ENCODE measurements at places on chromosomes 1 and 21.

DNA sequence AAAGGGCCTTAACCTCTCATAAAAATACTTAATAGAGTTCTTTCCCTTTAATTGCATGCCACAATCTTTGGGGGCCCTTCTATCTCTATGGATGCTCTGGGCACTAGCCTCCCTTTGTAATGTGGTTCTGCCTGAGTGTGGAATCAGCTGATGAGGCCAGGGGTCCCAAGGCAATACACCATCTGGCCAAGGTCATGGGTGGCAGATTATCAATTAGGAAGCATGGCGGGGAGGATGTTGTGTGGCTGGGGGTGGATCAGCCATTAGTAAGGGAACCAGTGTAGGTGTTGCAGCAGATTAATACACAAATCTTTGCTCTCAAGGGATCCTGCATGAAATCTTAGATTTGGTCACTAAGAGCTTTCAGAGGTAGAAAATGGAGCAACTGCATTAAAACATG lies 35.3 kb downstream of the NHLH2 start:
- DNase-seq: no peak

GRCh38 chr1:152165286-152166077 lies 6.5 kb upstream of the RPTN start:
- no peak for DNase-seq

- no peak for DNase-seq
Observed at GRCh38 chr1:38992412-38993111, 1.5 kb downstream of the AKIRIN1 start.

DNA sequence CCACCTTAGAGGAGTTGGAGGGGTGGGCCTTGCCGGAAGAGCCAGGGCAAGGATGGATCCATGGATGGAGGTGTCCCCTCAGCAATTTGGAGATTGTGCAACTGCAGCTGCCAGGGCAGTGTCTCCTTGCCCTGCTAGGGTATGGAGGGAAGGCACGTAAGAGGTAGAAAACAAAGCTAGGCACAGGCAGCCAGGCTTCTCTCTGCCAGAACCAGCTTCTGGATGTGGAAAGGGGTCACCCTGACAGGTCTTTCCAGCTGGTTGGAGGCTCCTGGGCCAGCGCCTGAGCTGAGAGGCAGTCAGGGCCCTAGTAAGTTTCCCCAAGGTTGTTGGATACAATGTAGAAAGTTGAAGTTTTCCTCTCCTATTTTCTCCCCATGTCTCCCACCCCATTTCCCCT lies 15.2 kb upstream of the SLC25A34 start:
- no peak for DNase-seq

DNA sequence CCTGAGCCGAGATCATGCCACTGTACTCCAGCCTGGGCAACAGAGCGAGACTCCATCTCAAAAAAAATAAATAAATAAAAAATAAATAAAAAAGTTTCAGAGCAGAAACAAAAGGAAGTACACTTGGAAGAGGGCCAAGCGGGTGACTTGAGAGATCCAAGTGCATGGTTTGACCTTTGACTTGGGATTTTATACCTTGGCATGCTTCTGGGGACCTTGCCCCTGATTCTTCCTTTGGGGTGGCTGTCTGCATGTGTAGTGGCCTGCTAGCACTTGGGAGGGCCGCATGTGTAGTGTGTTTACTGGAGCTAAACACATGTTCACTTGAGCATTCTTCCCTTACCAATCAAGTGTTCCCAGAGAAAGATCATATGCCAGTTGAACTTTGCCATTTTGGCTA lies 114.0 kb downstream of the DTL start:
- DNase-seq: no peak

DNA sequence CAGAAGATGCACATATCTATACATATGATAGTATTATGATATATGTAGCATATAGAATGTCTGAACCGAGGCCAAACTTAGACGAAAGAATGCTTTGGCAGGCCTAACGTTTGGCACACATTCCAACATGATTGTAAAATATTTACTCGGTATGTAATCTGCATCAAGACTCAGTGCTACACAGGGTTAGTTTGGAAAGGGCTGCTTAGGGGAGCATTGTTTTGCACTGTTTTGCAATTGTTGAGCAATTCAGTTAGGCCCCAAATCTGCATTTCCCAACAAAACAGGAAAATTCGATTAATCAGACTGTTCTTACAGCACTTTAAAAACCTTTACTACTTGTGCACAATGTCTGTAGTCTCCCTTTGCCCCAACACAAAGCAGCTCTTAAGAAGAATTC lies 216.0 kb upstream of the NEGR1 start:
- DNase-seq: no peak

DNA sequence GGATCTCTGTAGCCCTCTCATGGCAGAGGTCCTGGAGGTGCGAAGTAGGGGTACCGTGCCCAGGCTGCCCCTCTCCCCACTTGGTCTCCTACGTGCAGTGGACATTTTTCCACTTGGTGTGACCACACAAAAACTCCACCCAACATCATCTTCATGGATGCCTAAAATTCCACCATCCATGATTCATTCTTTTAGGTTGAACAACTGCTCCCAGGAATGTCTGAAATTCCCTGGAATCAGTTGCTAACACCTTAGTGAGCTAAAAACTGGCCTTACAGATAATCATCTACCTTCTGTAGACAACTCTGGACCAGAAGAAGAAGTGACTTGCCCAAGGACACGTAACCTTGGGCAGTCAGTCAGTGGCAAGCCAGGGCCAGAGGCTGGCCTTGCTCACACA lies 32.1 kb upstream of the CLIC4 start:
- DNase-seq: no peak

DNA sequence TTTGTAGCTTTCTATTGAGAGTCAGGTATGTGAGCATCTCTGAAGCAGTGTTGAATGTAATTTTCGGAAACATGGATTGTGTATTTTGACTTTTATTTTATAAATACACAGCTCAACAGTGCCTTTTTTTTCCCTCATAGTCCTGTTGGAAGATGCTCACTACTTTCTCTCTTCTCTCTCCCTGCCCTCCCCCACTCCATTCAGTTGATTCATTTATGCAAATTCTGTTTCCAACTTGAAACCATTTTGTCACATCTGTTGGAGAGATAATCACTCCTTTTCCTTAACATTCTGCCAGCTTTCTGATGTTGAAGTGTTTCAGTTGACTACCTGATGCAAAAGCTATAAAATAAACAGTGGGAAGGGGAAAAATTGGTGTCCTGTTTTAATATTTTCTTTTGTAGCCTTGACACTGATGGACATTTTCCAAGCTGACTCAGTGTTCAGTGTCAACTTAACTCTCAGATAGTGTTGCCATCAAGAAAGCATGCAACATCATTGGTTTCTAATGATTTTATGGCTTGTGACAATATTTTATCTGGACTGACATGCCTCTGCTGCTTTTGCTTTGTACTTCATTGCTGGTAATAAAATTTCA lies 194.5 kb downstream of the HS2ST1 start:
- no peak for DNase-seq

GRCh38 chr1:115164484-115164883 lies 75.2 kb upstream of the TSPAN2 start:
- no peak for DNase-seq

- DNase-seq: no peak
Observed at GRCh38 chr1:159554261-159554660, 18.5 kb upstream of the OR10J5 start.

DNA sequence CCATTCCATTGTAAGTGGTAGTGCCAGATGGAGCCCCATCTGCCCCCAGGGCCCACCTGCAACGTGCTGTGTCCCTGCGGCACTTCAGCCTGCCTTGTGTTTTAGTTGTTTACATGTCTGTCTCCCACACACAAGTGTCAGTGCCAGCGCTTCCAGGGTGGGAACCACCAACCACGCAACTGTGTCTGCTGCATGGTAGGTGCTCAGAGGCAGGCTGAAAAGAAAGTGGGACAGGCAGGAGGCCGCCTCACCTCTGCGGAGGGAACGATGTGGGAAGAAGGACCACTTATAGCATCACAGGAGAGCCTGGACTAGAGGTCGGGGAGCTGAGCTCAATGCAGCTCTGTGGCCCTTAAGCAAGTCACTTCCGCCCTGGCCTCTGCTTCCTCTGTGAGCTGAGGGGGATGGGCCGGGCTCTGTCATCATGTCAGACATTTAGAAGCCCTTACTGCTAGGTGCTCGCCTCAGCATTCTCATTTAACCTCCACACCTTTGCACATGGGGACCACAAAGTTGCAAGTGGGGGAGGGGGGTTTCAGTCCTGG lies 17.9 kb downstream of the SLC9A1 start:
- DNase-seq: no peak

- DNase-seq: no peak
Observed at GRCh38 chr1:164760569-164760968, 201.6 kb downstream of the PBX1 start.

DNA sequence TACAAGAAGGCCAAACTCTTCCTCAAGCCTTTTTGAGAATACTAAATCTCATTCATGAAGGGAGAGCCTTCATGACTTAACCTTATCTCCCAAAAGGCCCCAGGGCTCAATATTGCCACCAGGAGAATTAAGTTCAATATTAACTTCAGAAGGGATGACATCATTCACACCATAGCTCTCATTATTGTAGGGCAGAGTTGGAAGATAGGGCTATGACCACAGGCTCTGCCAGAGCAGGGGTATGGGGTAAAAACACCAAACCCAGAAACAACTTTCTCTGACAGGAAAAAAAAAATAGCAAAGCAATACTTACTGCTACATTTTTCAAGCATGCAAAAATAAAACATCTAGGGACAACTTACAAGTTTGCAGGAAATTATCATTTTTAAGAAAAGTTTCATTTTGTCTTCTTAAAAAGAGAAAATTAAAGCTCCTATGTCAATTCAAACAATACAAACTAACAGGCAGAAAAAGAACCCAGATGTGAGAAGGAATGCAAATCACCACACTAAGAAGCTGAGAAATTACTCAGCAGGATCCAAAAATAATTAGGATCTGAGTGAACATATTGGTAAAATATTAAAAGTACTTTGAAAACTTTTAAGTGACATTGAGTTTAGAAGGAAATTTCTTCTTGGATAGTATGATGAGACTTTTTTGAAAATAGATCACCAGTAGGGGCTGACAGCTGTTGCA lies 1156.5 kb downstream of the NCAM2 start:
- no peak for DNase-seq

- no peak for DNase-seq
Observed at GRCh38 chr1:153803470-153804056, 28.4 kb downstream of the SLC27A3 start.

- peak; percentile 62 for DNase-seq
Observed at GRCh38 chr1:117754061-117754969, 148.5 kb downstream of the TENT5C start.

DNA sequence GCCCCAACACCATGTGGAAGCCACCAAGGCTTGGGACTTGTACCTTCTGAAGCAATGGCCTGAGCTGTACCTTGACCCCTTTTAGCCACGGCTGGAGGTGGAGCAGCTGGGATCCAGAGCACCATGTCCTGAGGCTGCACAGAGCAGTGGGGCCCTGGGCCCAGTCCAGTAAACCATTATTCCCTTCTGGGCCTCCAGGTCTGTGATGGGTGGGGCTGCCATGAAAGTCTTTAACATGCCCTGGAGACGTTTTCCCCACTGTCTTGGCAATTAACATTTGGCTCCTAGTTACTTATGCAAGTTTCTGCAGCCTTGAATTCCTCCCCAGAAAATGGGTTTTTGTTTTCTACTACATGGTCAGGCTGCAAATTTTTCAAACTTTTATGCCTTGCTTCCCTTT lies 323.7 kb upstream of the ZP4 start:
- DNase-seq: no peak

DNA sequence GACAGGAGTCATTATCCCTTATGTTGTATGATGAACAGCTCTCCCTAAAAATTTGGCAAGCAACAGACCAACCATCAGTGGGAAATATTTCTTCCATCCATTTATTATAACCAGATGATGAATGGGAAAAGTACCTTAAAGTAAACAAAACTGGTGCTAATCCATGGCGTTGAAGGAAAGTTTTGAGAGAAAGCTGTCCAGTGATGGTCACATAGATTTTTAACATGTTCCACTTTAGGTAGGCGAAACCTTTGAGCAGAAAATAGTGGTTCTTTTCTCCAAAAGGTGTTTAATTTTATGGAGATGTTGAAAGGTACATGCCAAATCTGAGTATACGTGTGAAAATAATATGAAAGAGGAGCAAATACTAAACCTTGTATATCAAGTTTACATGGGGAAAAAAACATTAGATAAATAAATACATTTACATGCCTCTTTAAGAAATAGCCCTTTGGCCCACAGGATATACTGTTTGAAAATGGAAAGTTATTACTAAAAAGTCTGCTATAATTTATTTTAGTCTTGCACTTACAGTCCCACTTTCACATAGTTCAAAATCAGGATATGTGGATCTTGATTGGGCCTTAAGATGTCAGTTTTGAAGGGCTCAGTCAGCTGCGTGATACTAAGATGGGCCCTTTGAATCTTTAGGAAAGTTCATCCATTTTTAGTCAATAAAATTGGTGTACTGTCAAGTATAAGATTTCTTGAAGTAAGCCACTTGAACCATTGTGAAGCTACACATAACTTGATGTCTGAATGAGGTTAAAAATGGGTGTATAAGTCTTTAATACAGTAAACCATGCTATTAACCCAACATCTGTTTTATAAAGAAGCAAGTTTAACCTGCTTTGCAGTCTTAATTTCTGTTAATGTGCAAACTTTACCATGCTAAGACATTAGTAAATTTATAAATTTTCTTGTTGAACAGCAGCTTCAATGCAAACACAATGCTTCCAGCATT lies 10.5 kb downstream of the RPL5 start:
- DNase-seq: no peak

GRCh38 chr21:34715518-34715917 lies 46.7 kb downstream of the CLIC6 start:
- no peak for DNase-seq

DNA sequence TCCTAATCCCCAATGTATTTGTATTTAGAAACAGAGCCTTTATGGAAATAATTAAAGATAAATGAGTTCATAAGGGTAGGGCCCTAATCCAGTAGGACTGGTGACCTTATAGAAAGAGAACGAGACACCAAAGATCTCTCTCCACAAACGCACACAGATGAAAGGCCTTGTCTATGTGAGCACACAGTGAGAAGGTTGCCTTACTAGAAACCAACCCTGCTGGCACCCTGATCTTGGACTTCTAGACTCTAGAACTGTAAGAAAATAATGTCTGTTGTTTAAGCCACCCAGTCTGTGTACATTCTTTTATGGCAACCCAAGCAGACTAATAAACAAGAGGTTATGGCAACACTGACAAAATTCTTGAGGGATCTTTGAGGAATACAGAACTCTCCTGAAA lies 44.8 kb upstream of the PRDX6 start:
- DNase-seq: no peak

GRCh38 chr1:47507881-47508701 lies 70.2 kb downstream of the FOXD2 start:
- peak; percentile 84 for DNase-seq

GRCh38 chr1:2346691-2347408 lies 44.5 kb downstream of the MORN1 start:
- DNase-seq: no peak

- no peak for DNase-seq
Observed at GRCh38 chr1:11138952-11139351, 39.3 kb upstream of the EXOSC10 start.

GRCh38 chr1:65165269-65165993 lies 17.4 kb downstream of the AK4 start:
- no peak for DNase-seq

GRCh38 chr1:219659684-219660083 lies 46.8 kb upstream of the ZC3H11B start:
- no peak for DNase-seq

- DNase-seq: no peak
Observed at GRCh38 chr1:183876309-183876708, 71.4 kb downstream of the RGL1 start.

GRCh38 chr21:37982496-37983318 lies 66.5 kb upstream of the KCNJ6 start:
- no peak for DNase-seq
